ENCODE measurements at places on chromosomes 1 and 21.

DNA sequence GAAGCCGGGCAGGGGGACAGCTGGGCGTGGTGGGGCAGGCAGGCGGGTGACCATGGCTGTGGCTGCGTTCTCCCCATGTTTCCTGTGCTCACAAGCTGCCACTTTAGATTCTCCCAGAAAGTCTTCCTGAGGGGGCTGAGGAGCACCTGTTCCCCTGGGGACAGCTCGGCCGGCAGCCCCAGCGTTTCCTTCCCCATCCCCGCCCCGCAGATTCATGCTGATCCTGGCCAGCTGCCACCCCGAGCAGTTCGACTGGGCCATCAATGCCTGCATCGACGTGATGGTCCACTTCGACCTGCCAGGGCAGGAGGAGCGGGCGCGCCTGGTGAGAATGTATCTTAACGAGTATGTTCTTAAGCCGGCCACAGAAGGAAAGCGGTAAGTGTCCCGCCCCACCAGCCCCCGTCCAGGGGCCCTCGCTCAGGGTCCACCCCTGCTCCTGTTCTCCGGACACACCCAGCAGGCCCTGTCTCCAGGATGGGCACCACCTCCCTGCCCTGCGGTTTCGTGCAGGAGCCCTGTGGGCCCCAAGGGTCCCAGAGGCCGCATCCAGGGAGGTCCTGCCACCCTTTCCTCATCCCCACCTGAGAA lies 10.9 kb upstream of the ATAD3B start:
- no peak for DNase-seq

GRCh38 chr1:232725305-232726047 lies 79.7 kb upstream of the MAP10 start:
- no peak for DNase-seq

DNA sequence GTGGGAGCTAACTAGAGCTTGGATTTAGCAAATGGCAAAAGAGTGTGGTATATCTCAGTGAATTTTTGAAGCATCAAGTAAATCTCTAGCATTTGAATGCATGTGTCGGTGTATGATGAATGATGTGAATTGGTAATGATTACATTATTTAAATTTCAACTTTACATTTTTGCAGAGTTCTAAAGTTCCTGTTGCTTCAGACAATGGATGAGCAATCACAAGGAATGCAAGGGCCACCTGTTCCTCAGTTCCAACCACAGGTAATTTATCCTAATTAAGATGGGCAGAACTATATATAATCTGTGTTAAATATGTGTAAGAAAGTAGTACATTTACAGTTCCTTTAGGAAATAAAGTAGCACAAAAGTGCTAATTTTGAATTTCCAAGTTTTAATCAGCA lies 75.6 kb downstream of the NEK7 start:
- no peak for DNase-seq

- DNase-seq: no peak
Observed at GRCh38 chr21:42784276-42784675, 95.1 kb downstream of the WDR4 start.

GRCh38 chr21:44696572-44696971 lies 400 bp upstream of the KRTAP10-12 start:
- DNase-seq: no peak

GRCh38 chr1:3903141-3904005 lies 3.3 kb upstream of the C1orf174 start:
- no peak for DNase-seq

GRCh38 chr1:234975122-234975940 lies 153.3 kb downstream of the TOMM20 start:
- DNase-seq: no peak

- DNase-seq: no peak
Observed at GRCh38 chr1:232765542-232765941, 39.7 kb upstream of the MAP10 start.

DNA sequence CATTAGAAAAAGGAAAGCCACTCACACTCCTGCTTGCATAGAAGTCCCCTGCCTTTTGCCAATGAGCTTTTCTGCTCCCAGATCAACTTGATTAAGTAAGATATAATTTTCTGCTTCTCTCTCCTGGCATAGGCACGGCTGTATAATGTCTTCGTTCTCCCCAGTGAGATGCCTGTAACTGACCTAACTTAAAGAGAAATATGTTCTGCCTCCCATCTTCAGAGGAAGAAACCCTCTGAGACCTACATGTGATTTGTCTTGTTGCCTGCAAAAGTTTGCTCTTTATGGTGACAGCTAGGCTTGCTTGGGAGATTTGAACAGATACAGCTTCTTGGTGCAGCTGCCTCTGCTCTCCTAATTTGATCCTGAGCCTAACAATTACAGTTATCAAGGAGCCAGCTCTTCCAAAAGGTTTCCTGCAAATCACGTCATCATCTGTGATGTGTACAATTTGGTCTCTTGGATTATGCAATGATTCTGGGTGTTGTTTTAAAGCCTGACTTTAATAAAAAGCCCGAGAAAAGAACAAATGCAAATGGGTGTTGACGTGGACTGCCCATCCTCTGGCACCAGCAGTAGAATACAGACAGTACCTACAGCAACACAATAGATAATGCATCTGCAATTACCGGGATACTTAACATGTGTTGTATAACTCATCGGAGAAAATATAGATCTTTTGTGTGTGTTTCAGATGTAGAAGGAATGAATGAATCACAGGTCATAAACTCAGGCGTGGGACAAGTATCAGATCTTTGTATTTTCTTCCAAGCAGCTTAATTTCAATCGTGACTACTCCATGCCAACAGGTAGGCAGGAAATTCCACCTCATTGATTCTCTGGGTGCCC lies 76.2 kb upstream of the KAZN start:
- DNase-seq: no peak

GRCh38 chr1:168134642-168135041 lies 2.1 kb downstream of the GPR161 start:
- DNase-seq: no peak

DNA sequence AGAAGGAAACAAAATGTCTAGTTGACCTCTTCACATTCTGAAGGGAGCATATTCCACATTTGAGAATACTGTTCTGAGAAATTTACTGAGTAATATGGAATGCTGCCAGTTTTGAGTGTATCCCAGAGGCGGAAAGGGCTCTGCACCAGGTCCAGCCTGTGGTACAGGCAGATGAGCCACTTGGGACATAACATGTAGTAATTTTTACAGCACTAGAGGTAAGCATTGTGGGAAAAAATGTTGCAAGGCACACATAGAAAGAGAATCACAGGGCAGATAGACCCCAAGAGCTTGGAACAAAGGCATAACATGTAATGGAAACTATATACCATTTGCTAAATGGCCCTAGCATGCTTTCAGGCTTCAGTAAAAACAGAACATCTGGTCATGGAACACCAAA lies 228.5 kb downstream of the USH2A start:
- no peak for DNase-seq

Measured in AG04450 (cell line).